ENCODE measurements at places on chromosomes 11 and 22. TPM values are rescaled to one million over a fixed set of nuclear protein-coding genes. Genes with fewer than 3 reads are reported as not detected.

DNA sequence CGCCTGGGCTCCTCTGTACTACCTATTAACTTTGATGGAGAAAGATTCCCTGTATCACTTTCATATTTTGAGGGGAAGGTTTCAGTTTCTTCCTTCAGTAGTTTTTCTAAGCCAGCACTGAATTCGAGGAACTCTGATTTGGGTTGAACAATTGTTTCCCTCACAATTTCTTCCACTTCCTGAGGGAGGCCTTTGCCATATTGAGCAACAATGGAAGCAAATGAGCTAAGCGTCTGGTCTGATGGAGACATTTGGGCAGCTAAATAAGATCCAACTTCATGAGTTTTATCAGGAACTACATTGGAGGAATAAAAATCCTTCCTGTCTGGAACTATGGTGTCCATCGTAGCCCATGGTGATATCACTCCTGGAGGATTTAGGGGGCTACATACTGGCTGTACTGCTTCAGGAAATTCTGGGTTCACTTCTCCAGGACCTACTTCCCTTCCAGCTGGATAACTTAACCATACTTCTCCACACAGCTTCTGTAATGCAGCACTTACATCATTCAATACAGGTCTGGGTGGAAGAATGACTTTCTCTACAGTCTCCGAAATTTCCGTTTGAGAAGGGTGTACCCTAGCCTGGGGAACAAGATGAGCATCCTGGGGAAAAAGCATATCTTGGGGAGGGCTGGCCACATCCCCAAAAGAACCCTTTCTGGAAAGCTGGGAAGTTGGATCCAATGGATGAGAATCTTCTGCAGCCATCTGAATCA is 38.9 kb upstream of the CCDC89 start:
- H3K4me3 ChIP-seq, result no peak overlapping the region
- no peaks in the 10 kb centered on the region for H3K4me1 ChIP-seq
- no peak for DNase-seq

DNA sequence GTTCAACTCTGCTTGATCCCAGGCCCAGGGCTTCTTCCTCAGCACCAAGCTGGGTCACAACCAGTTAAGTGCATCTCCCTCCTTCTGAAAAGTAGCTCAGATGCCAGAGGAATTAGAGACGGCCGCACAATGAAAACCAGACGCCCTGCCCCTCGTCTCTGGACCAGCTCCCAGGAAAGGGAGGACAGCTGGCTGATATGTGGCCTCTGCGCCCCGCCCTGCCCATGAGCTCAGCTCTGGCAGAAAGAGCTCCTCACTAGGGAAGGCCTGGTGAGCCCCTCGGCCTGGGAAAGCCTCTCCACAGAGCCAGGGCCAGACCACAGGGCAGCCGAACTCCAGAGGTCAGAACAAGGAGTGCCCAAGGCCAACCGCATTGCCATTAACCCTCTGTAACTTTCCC is 18.1 kb upstream of the SCGB1A1 start:
- H3K27ac ChIP-seq, result peak overlapping the region; percentile 77
- H3K4me1 ChIP-seq, result peaks cover 10% of the 10 kb centered on the region
- H3K4me3 ChIP-seq, result no peak overlapping the region
- peak; percentile 65 for DNase-seq
- no peaks in the 10 kb centered on the region for H3K27me3 ChIP-seq

DNA sequence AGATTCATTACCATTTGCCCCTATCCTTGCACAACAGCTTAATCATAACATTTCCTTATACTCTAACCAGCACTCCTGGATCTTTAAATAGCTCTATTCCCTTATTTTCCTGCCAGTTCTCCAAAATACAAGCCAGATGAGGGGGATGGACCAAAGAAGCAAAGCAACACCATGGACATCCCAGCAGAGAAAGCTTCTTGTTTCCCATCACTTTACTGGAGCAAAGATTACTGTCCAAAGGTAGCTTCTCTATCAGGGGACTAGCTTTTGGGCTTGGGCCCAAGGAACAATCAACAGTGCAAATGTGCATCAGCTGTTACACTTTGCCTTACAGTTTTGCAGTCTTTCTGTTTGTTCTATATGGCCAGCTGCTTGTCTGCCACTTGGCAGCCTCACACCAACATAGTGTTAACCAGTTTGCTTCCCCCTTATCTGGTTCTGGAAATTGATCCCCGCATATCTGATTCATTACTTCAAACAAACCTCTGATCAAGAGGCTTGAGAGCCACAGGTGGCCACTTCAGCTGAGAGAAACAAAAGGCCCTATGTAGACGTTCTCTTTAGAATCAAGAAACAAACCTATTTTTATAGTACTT is 814.3 kb downstream of the METTL15 start:
- no peaks in the 10 kb centered on the region for H3K27me3 ChIP-seq
- no peak overlapping the region for H3K27ac ChIP-seq
- H3K4me1 ChIP-seq, result no peaks in the 10 kb centered on the region
- H3K36me3 ChIP-seq, result no peaks in the 10 kb centered on the region
- H3K4me3 ChIP-seq, result no peak overlapping the region
- no peak for DNase-seq

Gene FAT3
- total RNA-seq, result 0.39 TPM

Gene IGHMBP2
- 26.1 TPM for total RNA-seq

DNA sequence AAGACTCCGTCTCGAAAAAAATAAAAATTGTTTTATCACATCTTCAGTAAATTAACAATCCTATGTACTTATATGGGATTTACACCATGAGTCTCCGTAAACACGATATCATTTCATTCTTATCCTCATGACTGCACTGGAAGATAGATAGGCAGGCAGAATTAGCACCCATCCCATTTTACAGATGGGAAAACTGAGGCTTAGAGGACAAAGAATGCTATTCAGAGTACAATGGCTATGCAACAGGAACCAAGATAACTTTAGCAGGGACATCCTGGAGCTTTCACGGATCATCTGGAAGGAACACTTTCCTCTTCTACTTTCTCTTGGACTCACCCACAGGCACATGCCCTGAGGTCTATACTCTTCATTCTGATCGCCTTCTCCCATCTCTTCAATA is 14.6 kb upstream of the SGSM1 start:
- H3K27me3 ChIP-seq, result no peaks in the 10 kb centered on the region
- no peak for DNase-seq
- no peak overlapping the region for H3K4me3 ChIP-seq
- no peaks in the 10 kb centered on the region for H3K4me1 ChIP-seq
- no peak overlapping the region for H3K27ac ChIP-seq
- no peaks in the 10 kb centered on the region for H3K36me3 ChIP-seq
